ENCODE measurements at places on chromosomes 2 and 18.

DNA sequence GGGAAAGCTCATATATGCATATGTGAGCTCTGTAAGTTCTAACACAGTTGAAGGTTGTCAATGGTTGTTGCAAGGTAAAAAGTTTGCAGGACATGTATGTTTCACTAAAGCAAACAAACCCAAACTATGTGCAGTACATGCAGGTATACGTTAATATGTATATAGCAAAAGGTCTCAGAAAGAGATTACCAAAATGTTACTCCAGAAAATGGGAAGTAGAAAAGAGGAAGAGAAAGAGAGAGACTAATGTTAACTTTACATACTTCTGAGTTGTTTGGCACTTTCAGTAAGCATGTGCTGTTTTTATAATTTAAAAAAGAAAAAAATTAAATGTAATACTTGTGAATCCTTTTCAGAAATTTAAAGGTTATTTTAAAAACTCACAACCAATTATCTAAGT is 32.8 kb upstream of the PEX13 start:
- no peak for DNase-seq

- no peak for DNase-seq
Observed at GRCh38 chr2:110993557-110994231, 127.0 kb upstream of the BCL2L11 start.

DNA sequence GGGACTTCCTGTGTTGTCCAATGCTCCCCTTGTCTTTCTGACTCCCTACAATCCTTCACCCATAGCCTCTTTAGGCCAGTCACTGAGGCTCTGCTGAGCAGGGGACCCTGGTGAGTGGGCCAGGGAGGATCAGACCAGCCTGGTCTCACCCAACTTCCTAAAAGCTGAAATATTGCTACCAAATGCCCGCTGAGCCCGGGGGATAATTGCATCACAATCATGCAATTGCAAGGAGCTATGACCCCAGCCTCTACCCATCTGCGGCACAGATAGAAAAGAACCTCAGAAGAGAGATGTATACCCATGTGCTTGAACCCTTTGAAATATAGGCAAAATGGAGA is 3.7 kb upstream of the SP100 start:
- no peak for DNase-seq

DNA sequence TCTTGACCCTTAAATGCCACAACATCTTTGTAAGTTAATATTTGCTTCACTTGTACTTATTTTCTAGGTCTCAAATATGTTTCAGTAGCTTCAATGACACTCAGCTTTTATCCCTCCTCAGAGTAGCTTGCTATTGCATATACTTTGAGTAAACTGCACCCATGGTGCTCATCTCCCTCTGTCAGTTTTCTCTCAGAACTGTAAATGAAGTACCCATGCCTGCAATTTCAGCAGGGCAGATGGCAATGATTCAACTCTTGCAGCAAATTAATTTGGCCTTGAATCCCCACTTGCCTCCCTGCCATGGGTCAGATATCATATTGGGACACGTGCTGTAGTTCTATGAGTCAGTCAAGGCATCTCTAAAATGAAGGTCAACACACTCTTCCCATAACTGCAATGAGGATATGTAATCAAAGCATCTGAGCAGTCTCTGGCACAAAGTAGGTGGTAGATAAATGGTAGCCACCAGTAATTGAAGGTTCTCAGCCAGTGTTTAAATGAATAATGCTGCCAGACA is 225.8 kb downstream of the PIEZO2 start:
- no peak for DNase-seq

- no peak for DNase-seq
Observed at GRCh38 chr2:134206573-134206972, 47.3 kb upstream of the MGAT5 start.

GRCh38 chr18:49813069-49813318 is 339 bp downstream of the ACAA2 start:
- DNase-seq = no peak

GRCh38 chr2:37085731-37086147 is 1.4 kb downstream of the GPATCH11 start:
- DNase-seq = peak; percentile 14

- DNase-seq = no peak
Observed at GRCh38 chr2:234638966-234639365, 142.1 kb upstream of the ARL4C start.

GRCh38 chr2:85156153-85156552 is 23.0 kb downstream of the TCF7L1 start:
- no peak for DNase-seq

DNA sequence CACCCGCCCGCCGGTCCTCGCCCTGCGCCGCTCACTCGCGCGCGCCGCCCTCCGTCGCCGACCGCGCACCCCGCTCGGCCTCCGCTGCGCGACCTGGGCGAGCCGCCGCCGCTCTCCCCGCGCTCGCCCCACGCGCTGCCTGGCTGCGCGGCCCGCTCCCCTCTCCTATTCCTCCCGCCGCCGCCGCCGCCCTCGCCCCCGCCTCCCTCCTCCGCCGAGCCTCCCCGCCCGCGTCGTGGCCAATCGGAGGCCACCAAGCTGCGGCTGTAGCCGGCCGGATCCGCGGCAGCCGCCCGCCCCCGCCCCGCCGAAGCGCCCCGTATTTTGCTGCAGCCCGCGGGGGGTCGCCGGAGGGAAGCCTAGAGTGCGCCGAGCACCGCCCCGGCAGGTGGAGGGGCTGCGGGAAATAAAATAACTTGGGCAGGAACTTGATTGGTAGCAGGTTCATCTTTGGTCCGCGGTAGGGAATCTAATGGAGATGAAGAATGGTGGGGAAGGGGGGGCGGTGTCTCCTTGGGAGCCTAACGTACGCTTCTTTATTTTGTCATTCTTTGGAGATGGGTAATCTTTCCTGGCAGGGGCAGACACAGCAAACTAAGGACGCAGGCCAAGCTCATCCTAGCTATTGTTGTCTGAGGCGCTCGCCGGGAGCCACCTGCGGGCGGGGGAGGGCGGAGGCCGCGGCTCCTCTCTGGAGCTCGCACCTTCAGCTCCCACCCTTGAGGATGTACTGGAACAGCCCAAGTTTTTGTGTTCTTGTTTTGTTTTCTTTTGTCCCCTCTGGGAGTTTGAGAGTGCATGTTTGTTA is 1.1 kb upstream of the CDH2 start:
- no peak for DNase-seq

GRCh38 chr2:192645811-192646598 is 451.3 kb upstream of the TMEFF2 start:
- no peak for DNase-seq

DNA sequence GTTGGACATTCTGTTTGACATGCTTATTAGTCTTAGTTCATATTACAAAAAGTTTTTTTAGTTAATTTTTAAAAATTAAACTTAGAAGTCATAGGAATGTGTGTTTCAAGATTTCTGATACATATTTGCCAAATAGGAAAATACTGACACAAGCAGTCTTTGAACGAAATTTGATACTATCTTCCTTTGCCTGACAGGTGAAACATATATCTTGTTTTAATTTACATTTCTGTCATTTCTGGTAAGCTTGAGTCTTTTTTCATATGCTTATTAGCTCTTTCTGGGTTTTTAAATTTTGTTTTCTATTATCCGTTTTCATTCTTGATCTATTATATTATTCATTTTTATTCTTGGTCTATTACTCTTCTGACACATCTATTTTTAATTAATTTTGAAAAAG is 24.5 kb downstream of the ITGAV start:
- DNase-seq = no peak

DNA sequence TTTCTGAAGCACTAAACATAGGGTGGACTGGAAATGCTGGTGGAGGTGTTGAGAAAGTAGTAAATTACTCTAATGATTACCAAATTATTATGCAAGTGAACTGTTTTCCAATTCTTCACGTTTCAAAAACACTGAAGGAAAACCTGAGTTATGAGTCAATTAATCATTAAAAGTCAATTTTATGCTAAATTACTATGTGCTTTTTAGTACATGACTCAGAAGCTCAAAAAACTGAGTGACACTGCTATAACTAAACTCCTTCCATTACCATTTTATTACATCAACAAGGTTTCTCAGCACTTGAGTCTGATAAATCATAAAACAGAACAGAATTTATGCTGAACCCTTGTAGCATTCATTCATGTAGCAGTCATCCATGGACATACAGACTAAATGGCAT is 20.4 kb downstream of the CHMP3 start:
- no peak for DNase-seq

Measured in stimulated activated CD4-positive, alpha-beta T cell treated with anti-CD3 and anti-CD28 coated beads, Interleukin-1b, Interleukin-23, amount 100 ng/mL, for 48 hours (primary cell).